ENCODE measurements at places on chromosomes 16 and 17. TPM values are rescaled to one million over a fixed set of nuclear protein-coding genes. Genes with fewer than 3 reads are reported as not detected.

The PYY gene
- total RNA-seq = 0.35 TPM

The ODAD4 gene
- total RNA-seq = 0.74 TPM

The CD300LB gene
- total RNA-seq = 0.14 TPM

The UNC13D gene
- total RNA-seq = 9.6 TPM

The IGSF6 gene
- total RNA-seq = 0.55 TPM

The CMTM1 gene
- total RNA-seq = 0.69 TPM

The CLN3 gene
- 10.8 TPM for total RNA-seq

The HBA2 gene
- total RNA-seq = 20.9 TPM

The DRC3 gene
- 2.5 TPM for total RNA-seq

The RAMP2 gene
- 3.8 TPM for total RNA-seq

The CCL8 gene
- total RNA-seq = 0.46 TPM

The TBC1D16 gene
- total RNA-seq = 17.1 TPM

The MAP2K4 gene
- total RNA-seq = 11.5 TPM

The UTS2R gene
- total RNA-seq = not detected

The AGRP gene
- total RNA-seq = not detected

The TMEM235 gene
- total RNA-seq = not detected

The ZNF594 gene
- total RNA-seq = 6.9 TPM

The FOXC2 gene
- 0.12 TPM for total RNA-seq
